Stomach (tissue), 19 donors: ENCODE measurements at places on chromosomes 2 and 18. TPM values are rescaled to one million over a fixed set of nuclear protein-coding genes. Genes with fewer than 3 reads are reported as not detected.

GRCh38 chr18:63971320-63972001 is 1.6 kb downstream of the SERPINB8 start:
- peak; percentile 15 for DNase-seq

NEU2 gene
- total RNA-seq: not detected

LIPG gene
- 3.5 TPM for total RNA-seq

ALPP gene
- total RNA-seq: not detected

DNA sequence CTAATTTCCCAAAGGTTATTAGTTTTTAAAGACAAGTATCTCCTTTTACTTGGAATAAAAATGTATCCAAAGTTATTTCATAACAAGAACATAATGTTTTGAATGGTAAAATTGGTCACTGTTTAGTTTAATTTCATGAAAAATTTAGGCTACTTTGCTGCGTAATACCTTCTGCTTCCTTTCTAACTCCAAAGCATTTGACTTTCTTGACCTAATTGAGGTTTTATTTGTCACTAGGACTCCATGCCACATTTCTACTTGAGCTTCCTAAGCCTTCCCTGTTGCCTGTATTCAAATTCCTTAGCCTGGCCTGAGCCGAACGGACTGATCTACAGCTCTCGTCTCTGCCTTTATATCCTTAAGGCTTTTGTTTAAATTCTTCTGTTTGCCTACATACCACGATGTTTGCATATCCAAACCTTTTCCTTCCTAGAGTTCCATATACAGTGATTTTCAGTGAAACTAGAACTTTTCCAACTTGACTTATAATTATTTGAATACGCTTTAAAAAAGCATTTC is 25.1 kb downstream of the ARMC9 start:
- DNase-seq: no peak
